ENCODE measurements at places on chromosomes 5 and 9.

GRCh38 chr9:87063246-87063645, 115.9 kb upstream of the GAS1 start:
- DNase-seq = no peak

- DNase-seq = no peak
Measured at GRCh38 chr9:77224746-77225312, 47.5 kb downstream of the VPS13A start.

- DNase-seq = no peak
Measured at GRCh38 chr5:63049935-63050334, 471.3 kb downstream of the LRRC70 start.

DNA sequence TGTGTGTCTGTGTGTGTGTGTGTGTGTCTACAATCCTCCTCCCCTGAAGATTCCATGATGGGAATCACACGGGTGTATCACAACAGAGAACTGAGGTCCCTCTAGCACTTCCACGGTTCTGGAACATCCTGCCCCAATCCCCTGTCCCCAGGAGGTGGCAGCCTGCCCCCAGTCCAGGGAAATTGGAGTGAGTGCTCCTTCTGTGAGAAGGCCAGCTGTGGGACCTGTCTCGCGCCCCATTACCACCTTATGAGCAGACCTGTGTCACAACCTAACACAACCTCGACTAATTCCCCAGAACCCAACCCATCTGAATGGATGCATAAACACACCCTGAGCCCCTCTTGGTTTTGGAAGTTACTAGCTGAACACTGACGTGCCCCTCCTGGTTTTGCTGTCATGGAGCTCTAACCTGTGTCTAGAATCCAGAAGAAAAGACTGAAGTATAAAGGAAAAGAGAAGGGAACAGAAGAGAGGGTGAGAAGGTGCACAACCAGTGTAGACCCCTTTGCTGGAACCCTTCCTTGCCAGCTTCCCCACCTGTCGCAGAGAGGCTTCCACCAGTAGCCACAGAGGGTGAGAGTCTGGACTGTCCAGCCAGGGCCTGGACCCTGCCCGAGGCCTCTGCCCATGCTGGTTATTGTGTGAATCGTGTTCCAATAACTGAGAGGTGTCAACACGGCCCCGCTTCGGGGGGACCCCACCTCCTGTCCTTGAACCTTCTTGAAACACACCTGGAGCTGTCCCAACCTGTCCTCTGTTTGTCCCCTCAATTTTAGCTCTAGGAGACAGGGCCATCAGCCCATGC, 3.4 kb downstream of the BTNL9 start:
- no peak for DNase-seq

DNA sequence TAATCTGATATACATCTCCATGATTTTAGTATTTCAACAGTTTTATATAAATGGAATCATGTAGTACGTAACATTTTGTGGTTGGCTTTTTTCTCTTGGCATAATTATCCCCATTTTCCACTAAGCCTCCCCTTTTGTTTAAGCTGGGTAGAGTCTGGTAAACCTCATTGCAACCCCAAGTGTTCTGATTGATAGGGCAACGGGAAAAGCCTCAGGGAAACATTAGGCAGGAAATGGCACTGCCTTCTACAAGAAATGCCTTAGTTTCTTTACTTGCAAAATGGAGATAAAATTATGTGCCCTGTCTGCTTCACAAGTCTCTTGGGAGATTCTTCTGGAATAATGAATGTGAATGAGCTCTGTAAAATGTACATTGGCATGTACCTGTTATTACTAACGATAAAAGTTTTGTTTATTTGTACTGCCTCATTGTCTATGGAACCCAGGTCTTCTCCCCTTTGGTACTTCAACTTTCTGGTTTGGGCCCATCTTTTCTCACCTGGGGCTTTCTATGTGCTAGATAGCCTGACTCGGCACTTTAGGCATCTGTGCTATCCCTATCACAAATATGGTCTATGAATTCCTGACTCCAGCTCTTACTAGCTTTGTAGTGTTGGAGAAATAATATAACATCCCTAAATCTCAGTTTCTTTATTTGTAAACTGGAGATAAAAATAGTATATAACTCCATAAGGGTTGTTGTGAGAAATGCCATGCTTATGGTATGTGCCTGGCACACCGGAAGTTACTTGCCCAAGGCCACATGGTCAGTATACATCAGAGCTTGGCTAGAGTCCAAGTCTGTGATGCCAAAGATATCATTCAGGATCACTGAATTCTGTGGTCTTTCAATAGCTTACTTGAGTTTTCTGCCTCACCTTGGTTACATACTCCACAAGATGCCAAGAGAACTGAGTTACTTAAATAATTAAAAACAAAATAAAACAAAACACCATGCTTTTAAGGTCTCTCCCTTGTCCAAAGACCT, 48.2 kb upstream of the ZNF169 start:
- DNase-seq = no peak

- DNase-seq = peak; percentile 75
Measured at GRCh38 chr5:1840741-1841521, 39.7 kb downstream of the NDUFS6 start.

DNA sequence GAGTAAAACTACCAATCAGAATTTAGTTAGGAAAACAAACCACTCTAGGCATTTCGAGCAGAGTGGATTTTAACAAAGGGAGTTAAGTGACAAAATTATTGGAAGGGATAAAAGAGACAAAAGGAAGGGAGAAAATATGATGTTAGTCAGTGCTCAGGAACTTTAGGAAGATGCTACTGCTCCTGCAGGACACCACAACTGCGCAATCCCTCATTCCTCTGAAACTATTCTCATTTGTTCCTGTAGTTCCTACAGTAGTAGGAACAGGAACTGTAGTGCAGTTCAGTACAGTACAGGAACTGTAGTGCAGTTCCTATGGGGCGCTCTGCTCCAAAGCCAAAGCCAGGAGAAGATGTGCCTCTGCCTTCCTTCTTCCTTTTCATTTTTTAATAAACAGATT, 29.9 kb upstream of the MEGF10 start:
- DNase-seq = no peak

DNA sequence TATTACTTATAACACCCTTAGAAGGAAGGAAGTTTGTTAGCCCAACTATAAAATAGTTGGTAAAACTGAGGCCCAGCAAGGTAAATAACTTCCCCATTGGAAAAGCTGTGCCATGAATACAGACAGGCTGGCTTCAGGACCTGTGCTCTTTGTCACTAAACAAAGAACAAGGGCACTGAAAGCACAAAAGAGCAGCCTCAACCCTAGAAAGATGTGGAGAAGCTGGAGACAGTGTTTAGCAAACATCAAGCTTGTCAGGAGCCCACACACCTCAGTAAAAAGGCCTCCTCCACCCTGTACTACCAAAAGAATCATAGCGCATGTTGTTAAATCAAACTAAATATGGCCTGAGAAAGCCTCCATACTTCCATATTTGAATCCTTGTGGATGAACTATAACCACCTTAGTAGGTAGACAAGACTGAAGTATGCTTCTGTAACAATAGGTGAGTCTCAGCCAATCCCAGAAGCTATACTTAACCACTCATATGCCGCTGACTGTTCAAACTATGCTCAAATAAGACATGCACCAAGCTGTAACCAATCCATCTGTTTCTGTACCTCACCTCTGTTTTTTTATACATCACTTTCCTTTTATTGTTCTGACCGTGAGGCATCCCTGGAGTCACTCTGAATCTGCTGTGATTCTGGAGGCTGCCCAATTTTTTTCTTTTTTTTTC, 18.4 kb upstream of the SCGB3A2 start:
- DNase-seq = no peak

GRCh38 chr5:78005021-78005785, 229.1 kb upstream of the TBCA start:
- DNase-seq = no peak

All from nephron progenitor cell (in vitro differentiated cells).